Aorta (tissue), 5 donors: ENCODE measurements at places on chromosomes 11 and 22.
A peak's percentile ranks its signal among the peaks of the same experiment; 100 is the strongest.

- no peak for DNase-seq
Measured at GRCh38 chr22:38963872-38964271, 6.5 kb downstream of the APOBEC3A start.

DNA sequence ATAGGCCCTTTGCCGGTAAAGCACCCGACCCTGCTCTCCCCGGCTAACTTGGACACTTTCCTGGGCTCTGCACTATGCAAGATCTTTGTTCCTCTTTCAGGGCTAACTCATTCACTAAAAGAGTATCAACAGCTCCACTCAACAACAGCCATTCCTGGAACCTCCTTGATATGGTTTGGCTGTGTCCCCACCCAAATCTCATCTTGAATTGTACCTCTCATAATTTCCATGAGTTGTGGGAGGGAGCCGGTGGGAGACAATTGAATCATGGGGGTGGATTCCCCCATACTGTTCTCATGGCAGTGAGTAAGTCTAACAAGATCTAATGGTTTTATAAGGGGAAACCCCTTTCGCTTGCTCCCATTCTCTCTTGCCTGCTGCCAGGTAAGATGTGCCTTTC, 330.0 kb downstream of the TENM4 start:
- DNase-seq, result no peak

- peak; percentile 100 for DNase-seq
Measured at GRCh38 chr11:9460322-9461062, at the start of gene ZNF143. ZNF143 (plus strand) TSS chr11:9461012; CDS start chr11:9471309, 10,297 bp downstream.

DNA sequence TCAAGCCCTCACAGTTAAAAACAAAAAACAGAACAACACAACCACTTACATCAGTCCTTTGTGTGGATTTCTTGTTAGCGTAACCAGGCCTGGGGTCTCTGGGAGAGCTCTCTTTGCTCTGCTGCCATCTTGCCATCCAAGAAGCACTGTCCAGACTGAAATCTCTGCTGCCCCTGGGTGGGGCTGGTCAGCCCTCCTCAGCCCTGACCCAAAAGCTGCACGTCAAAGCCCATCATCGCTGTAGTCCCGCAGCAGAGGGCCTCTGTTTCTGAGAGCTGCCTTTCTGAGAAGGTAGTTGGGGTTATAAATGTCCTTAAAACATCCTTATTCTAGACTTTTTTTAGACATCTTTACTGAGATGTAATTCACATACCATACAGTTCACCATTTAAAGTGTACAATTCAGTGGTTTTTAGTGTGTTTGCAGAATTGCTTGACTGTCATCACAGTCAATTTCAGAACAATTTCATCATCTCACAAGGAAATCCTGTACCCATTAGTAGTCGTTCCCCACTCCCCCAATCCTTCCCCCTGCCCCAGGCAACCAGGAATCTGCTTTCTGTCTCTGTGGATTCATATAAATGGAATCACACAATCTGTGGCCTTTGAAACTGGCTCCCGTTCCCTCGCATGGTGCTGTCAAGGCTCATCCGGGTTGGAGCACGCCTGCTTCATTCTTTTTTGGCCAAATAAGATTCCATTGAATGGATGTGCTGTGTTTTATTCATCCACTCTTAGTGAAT, 94.9 kb downstream of the TBC1D22A start:
- DNase-seq, result no peak

DNA sequence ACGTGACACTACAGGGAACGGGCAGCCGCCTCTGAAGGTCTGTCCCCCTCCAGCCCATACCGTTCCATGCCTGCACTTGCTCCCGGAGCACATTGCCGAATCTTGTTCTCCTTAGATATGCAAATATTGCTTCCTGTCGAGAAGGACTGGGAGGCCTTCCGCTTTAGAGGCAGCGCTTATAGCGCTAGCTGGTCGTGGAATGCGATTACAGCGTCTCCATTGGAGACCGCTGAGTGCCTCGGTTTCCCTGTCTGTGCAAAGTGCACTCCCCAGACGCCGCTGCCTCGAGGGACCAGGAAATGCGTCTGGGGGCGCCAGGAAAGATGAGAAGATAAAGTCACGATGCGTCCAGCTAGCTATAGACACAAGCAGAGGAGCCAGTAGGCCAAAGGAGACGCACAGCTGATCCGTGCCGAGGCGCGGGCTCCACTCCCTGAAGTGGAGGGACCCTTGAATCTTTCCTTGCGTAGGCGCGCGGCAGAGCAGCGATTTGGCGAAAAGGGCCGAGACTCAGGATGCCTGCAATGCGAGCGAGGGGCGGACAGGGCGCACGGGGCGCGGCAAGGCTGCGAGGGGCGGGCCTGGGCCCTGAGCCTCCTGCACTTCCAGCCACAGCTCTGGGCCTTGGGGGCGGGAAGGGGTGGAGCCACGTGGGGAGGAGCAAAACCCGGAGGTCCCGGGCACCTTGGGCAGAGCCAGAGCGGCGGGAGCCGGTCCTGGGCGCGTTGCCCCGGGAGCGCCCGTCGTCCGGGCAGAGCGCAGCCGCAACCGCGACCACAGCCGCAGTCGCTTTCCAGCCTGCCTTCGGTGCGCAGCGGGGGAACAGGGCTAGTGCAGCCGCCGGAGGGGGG, at the start of gene RASSF10:
Gene RASSF10 (plus strand): TSS at position 692 of the 851 bp plus-strand sequence. CDS start 261 bp downstream, outside the sequence.
- DNase-seq, result peak; percentile 82

DNA sequence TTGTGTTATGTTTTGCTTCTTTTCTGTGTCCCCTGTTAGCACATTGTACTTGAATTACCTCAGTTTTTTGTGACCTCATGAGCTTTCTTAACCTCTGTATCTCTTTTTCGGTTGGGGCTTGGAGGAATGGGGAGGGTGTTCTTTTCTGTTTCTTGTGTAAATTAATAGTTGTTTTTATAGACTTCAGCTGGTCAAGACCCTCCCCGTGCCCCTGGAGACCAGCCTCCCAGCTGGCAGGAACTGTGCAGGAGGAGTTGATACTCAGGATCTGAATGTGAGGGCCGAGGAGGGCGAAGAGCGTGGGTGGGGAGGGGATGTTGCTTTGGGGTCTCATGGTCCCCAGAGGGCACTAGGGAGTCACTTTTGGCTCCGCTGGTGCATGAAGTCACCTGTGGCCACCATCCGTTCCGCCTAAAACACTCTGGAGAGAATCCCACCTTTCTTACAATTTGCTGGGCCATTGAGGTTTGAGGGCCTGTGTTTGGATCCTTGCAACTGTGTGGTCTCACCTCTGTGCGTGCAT, 44.3 kb upstream of the NNMT start:
- peak; percentile 66 for DNase-seq

DNA sequence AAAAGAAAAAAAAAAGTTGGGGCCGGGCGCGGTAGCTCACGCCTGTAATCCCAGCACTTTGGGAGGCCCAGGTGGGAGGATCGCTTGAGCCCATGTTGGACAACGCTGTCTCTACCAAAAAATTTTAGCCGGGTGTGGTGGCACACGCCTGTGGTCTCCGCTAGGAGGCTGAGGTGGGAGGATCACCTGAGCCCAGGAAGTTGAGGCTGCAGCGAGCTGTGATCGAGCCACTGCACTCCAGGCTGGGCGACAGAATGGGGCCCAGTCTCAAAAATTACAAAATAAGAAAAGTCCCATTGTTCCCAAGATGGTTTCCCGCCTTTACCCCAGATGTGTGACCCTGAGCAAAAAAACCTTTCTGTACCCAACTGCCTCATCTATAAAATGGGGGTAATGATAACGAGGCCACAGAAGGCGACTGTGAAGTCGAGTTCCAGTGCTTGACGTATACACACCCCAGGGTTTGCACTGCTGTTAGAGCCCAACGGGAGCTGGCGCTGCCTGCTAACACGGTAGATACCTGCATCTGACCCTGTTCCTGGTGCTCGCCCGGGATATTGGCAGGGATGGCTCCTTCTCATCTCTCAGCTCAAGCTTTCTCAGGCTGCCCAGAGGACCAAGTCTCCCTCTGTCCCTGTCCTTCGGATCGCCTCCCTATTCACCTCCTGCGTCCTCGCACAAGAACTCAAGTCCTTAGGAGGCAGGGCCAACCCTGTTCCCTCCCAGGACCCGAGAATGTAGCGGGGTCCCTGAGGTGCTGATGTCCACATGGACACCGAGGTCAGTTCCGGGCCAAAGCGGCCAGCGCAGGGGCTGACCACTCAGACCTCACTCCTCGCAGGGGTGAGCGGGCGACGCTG, 1.1 kb upstream of the RPLP2 start:
- DNase-seq, result no peak

DNA sequence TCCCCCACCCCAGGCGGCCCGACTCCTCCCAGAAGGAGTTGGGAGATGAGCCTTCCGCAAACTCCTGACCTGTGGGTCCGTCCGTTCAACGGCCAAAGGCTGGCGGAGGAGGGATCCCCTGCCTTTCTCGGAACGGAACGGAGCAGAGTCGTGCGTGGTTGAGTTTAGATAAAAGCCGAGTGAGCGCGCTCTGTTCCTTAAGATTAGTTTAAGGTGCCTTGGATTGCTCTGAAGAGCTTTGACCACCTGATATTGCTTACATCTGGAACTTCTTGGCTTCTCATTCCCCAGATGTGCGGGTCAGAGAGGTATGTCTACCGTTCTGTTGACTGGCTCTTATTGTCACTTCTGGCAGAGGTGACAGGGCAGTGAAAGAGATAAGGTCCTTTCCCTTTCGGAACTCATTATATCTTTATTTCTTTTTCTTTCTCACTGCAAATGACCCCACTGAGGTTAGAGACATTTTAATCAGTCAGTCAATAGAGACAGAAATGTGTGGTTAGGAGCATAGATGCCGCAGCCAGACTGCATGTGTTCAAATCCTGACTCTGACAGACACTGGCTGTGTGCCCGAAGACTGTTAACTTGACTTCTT, at the start of gene TRIM6:
Gene TRIM6 (plus strand): TSS at position 31 of the 595 bp plus-strand sequence. CDS start 261 bp downstream, at position 292.
- peak; percentile 64 for DNase-seq

DNA sequence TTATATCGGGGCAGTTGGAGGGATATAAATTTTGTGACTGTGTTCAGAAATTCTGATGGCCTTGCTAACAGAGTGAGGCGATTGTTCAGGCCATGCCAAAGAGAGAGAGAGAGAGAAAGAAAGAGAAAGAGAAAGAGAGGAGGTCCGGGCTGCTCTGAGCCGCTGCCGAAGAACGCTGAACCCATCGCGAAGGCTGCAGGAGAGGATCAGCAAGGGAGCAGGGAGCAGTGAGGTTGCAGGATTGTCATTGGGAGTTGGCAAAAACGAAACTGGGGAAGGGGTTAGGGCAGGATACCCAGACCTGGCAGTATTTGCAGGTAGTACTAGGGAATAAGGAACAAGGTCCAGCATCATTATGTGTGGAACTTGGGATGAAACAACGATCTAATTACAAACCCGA, 537.1 kb downstream of the INSC start:
- no peak for DNase-seq

DNA sequence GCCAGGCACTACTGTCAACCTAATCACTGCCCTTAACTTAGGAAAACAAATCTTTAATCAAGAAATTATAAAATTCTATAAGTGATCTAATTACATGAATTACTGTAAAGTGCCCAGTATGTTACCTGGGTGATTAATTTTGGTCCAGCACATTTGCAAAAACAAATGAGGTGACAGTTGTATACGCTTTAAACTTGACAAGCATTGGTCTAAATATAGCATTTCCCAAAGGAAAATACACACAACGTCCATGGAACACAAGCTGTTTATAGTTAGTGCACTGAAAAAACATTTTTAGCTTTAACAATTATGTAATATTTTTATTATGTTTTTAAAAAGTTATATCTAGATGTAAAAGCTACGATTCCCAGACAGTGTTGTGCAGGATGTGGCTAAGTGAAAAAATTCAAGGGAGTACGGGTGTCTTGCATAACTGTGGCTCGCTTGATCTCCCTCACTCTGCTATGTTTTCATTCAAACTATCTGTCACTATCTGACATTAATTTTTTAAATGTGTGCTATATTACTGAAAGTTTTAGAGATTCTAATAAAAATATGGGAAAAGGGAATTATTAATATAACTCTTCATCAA, 38.8 kb downstream of the PGR start:
- DNase-seq, result no peak

GRCh38 chr11:16385099-16385498, 28.8 kb upstream of the SOX6 start:
- DNase-seq, result no peak

GRCh38 chr22:44952863-44953746, 56.7 kb downstream of the PHF21B start:
- DNase-seq, result no peak

GRCh38 chr11:65558002-65558929, at the start of gene LTBP3:
LTBP3 (minus strand) TSS chr11:65558359; CDS start chr11:65557959, 400 bp downstream.
- DNase-seq, result peak; percentile 91

DNA sequence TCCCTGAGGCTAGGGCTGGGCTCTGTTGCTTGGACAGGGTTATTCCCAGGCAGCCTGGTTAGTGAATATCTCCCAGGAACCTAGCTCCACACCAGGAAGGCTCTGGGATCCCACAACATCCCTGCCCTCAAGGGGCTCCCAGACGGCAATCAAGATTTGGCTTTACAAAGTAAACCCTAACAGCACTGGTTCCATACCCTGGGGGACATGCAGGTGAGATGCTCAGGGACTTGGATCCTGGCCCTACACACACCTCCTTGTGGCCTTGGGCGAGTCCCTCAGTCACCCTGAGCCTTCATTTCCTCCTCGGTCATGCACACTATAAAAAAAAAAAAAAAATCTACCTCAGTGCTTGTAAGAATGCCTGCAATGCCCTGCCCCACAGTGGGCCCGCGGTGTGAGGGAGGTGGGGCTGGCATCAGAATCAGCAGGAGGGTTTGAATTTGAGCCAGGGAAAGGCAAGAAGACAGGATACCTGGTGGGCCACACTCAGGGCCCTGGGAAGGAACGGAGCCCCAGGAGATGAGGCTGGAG, 86.3 kb downstream of the MORC2 start:
- peak; percentile 38 for DNase-seq

DNA sequence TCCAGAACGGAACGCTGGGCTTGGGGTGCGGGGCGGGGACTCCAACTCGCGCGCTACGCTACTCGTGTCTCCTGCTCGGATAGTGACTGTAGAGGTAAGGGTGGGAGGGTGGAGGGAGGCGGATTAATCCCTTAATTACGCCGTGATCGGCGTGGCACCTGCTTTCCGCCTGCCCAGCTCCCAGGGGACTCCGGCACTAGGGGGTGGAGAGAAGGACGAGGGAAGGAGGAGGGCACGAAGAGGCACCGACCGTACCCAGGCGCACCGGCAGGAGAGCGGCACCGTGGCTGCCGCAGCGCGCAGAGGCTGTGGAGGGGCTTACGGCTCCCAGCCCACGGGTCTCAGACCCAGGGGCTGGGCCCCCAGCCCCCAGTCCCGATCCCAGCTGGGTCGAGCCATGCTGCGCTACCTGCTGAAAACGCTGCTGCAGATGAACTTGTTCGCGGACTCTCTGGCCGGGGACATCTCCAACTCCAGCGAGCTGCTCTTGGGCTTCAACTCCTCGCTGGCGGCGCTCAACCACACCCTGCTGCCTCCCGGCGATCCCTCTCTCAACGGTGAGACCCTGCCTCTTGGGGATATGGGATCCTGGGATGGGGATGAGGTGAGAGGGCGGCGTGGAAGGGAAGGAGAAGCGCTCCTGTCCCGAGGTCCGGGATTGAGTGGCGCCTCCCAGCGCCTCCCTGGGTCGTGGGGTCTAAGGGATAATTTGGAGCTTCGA, at the start of gene ROBO3:
Gene ROBO3 (plus strand): TSS at position 252 of the 721 bp plus-strand sequence. CDS start 146 bp downstream, at position 398.
- no peak for DNase-seq
